ENCODE measurements at places on chromosomes 6 and 20.
A peak's percentile ranks its signal among the peaks of the same experiment; 100 is the strongest.

DNA sequence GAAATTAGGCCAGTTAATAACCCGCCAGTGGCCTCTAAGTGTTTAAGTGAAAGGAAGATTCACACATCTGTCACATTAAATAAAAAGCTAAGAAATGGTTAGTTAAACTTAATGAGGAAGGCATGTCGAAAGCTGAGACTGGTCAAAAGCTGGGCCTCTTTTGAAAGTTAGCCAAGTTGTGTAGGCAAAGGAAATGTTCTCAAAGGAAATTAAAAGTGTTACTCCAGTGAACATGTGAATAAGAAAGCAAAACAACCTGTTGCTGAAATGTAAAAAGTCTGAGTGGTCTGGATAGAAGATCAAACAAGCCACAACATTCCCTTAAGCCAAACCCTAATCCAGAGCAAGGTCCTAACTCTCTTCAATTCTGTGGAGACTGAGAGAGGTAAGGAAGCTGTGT is 10.9 kb upstream of the MTRF1L start:
- DNase-seq: no peak

- DNase-seq: no peak
Measured at GRCh38 chr20:20426655-20426907, 58.7 kb downstream of the INSM1 start.

DNA sequence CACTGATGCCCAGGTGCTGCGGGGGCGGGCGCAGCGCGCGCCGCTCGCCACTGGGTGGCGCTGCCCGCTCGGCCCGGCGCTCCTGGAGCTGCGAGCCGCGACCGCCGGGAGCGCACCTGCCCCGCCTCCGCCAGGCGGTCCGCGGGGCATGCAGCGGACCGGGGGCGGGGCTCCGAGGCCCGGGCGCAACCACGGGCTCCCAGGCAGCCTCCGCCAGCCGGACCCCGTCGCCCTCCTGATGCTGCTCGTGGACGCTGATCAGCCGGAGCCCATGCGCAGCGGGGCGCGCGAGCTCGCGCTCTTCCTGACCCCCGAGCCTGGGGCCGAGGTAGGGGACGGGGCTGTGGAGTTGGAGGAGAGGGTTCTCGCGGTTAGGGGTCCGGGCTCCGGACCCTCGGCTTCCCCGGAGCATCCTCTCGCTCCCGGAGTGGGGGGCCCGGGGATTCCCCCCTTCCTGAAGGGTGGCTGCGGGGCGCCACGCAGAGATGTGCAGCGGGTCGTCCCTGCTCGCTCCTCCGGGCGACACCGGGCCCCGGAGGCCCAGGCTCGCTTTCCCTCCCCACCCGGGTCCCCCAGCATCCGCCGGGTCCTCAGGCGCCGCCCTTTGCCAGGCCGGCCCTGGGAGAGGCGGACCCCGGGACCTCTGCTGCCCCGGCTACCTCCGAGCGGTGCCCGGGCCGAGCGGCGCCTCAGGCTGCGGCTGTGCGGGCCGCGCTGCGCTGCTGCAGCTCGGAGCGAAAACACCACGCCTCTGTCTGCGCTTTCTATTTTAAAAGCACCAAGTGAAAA is at the start of gene BCAS4:
BCAS4 (plus strand) TSS at position 216 of the 789 bp plus-strand sequence; CDS start at position 239, 23 bp downstream.
- DNase-seq: peak; percentile 84

DNA sequence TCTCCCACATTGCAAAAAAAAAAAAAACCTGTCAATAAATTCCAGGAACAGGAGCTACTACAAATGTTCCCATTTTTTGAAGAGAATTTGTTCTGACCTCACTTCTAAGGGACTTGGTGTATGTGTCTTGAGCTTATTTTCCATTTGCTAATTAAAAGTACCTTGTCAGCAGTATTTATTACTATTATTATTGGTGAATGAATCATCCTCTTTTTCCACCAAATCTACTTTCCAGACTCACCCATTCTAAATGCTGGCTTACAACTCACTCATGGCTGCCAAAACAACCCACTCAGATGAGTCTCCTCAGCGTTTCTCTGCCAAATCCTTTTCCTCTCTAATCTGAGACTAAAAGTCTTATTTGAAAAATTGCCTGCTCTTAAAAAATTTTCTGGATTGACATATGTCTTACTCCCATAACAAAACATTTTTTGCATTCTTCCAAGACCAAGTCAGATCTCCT is 33.2 kb upstream of the TASP1 start:
- DNase-seq: no peak

GRCh38 chr6:156575361-156575760 is 201.8 kb upstream of the ARID1B start:
- DNase-seq: no peak

DNA sequence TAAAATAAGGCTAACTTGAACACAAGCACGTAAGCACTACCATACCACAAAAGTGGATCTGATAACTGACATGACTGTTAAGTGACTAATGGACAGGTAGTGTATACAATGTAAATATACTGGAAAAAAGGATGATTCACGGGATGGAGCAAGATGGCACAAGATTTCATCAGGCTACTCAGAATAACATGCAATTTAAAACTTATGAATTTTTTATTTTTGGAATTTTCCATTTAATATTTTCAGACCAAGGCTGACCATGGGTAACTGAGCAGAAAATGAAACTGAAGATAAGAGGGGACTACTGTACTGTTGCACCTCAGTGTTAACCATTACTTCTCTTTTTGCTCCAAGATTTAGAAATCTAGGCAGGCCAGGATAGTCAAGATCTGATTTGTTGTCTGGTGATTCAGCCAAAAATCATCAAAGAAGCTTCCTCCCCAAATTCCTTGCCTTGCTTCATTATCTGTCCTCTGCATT is 45.4 kb downstream of the TPBG start:
- no peak for DNase-seq

DNA sequence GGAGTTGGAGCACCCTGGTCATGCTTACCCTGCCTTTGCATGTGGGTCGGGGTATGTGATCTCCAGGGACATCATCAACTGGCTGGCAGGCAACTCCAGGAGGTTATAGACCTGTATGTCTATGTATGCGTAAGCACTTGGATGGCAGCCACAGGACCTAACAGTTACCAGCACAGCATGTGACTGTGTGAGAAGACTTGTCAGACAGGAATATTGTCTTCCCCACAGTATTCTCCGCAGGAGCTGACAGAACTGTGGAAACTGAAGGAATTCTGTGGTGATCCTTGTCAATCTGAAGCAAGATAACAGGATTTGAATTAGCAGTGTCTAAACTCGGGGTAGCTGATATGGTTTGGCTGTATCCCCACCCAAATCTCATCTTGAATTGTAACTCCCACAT is 59.2 kb downstream of the TMEM244 start:
- DNase-seq: no peak

GRCh38 chr6:25431975-25432307 is 152.8 kb downstream of the CARMIL1 start:
- DNase-seq: no peak

- DNase-seq: no peak
Measured at GRCh38 chr6:79028641-79029314, 49.3 kb downstream of the PHIP start.

DNA sequence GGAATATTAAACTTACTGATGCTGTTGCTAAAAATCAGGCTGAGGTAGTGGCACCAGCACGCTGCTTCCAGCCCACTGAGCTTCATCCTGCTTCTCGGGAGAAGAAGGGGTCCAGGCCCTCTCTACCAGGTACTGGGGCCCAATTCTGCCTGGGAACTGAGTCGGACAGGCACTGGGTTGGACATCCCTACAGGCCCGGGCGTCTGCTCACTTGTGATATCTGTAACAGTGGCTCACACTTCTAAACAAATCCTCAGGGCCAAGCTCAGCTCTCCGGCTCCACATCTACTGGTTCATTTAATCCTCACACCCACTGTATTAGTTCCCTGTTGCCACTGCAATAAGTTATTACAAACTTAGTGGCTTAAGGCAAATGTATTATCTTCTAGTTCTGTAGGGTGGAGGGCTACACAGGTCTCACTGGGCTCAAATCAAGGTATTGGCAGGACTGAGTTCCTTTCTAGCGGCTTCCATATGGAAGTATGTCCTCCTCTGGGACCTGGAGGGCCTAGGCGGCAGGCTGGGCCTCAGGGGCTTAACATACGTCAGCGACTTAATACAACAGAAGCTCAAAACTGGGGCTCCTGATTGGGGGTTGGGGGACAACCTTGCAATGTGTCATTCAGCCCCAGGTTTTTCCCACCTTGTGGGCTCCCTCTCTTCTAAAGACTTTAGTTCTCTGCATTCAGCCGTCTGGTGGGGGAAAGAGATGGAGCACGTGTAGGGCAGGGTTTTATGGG is 1.6 kb upstream of the KCNK15 start:
- no peak for DNase-seq

DNA sequence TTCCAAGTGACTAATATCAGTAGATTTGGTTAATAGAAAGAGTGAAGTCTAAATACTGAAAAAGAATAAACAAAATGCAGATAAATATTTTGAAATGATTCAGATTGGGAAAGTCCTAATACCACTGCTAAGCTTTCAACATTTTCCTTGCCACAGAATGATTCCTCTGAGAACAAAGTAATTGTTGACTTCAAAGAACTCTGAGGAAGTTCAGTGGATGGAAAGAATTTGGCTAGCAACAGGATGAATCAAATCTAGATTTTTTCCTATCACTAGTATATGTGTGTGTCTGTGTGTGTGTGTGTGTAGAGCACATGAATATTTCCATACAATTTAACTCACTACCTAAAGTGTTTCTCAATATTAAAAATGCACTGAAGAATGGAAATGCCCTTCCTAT is 107.9 kb upstream of the PREP start:
- DNase-seq: no peak

All from WTC11 (cell line).